ENCODE measurements at places on chromosomes 2 and 18.

- no peak for DNase-seq
Observed at GRCh38 chr18:3075491-3075890, 62.5 kb upstream of the LPIN2 start.

GRCh38 chr2:80737047-80737446, 432.5 kb upstream of the LRRTM1 start:
- DNase-seq: no peak

- no peak for DNase-seq
Observed at GRCh38 chr2:75415111-75415626, 145.6 kb downstream of the EVA1A start.

DNA sequence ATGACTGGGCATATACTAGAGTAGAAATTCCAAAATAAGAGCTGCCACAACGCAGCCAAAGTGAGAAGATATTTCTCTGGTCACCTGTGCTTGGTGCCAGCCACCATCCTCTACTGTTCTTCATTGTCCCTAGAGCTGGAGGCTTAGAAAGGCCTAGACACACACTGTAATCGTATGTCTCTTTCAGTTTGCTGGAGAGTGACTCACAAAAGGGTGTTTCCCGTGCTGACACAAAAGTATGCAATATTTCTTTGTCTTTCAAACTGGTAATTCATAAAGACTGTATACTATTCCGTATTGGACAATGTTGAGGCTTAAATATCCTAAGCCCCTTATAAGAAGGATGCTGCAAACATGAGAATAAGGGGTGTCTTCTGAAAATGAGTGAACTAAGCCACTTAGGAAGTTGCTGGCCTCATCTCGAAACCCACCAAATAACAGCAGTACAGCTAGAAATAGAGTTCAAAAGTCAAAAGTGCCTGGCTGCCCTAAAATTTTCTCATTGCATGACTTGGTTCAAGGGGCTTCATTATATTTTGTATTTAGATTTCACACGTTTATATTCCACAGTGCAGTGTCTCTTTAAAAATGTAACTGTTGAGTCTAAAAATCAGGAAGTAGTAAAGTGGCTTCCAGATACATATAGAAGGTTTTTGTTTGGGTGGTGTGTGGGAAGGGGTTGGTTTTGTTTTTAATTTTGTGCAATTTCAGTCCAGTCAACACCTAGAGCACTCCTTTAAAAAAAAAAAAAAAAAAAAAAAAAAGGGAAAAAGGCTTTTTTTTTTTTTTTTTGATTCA, 601.1 kb downstream of the ARHGAP15 start:
- DNase-seq: no peak

GRCh38 chr2:213766465-213766901, 482.2 kb downstream of the SPAG16 start:
- DNase-seq: no peak

Data from endothelial cell (in vitro differentiated cells).